Omental fat pad (tissue), 4 donors: ENCODE measurements at places on chromosomes 16 and 17. TPM values are rescaled to one million over a fixed set of nuclear protein-coding genes. Genes with fewer than 3 reads are reported as not detected.

Gene KRTAP9-8
- total RNA-seq = not detected

Gene TBC1D3H
- not detected for total RNA-seq

Gene NAGS
- 0.60 TPM for total RNA-seq

Gene IL34
- 1.1 TPM for total RNA-seq

Gene ABCC11
- 0.79 TPM for total RNA-seq

Gene AATK
- total RNA-seq = 2.3 TPM

Gene ZSCAN10
- not detected for total RNA-seq

Gene ZNF287
- 2.1 TPM for total RNA-seq

Gene PRAC1
- total RNA-seq = not detected

Gene TBC1D3C
- total RNA-seq = not detected

Gene GPR179
- total RNA-seq = not detected

Gene FAM117A
- 4.1 TPM for total RNA-seq
